Inflammatory macrophage (primary cell): ENCODE measurements at places on chromosomes 6 and 20.

GRCh38 chr6:111147440-111147839 lies 60.1 kb downstream of the SLC16A10 start:
- no peak for DNase-seq

- DNase-seq, result peak; percentile 84
Measured at GRCh38 chr6:71420693-71421328, 132.2 kb downstream of the OGFRL1 start.

DNA sequence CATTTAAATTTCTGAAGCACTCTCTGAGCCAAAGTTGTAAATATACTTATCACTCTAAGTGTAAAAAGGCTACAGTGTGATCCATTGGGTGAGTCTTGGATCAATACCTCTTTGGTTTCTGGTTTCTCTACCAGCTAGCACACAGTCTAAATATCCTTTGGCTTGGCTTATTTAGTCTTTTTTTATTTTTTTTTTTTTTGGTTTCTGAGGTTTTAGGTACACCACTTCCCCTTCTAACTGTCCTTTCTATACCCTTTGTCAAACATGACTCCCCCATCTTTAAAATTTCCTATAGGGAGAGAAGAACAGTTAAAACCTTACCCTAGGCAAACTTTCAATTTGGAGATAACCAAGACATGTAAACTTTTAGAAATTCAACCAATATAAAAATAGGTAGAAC lies 379.0 kb downstream of the PHF3 start:
- no peak for DNase-seq

- DNase-seq, result no peak
Measured at GRCh38 chr6:163513570-163514166, 99.2 kb downstream of the QKI start.

DNA sequence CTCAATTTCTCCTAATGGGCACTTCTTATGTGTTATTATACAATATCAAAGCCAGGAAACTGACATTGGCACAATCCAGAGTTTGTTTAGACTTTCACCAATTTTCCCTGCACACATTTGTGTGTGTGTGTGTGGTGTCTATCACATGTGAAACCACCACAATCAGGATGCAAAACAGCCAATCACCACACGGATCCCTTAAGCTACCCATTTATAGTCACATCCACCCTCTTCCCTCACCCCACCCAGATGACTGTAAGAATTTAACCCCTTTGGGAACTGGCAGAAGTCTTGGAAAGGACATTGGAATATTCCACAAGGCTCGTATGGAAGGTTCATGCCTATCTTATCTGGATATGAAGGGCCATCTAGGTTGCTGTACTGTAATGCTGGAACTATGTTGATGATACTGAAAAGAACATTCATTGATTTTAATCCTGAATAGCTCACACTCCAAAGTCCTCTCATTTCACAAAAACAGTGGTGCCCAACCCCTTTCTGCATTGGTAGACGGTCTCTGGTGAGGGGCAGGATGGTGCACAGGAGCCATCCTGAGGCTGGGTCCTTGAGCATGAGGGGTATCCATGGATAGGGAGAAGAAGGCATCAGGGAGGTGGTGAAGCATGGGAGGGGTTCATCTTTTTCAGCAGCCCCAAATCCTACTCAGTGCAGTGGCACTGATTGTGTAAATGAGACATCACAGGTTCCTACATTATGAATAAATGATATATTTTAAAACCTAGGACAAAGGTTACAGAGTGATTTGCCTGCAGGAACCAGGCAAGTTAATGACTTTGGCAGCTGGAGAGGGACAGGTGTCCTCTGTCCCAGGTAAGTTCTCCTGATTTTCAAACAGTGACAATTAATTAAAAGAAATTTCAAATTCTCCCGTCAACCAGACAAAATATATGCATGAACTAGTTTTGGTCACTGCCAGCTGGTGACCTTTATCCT lies 12.1 kb upstream of the CTCFL start:
- no peak for DNase-seq

- no peak for DNase-seq
Measured at GRCh38 chr6:42354702-42355101, 97.0 kb downstream of the TRERF1 start.

GRCh38 chr20:62051546-62052255 lies 14.0 kb downstream of the TAF4 start:
- DNase-seq, result no peak

DNA sequence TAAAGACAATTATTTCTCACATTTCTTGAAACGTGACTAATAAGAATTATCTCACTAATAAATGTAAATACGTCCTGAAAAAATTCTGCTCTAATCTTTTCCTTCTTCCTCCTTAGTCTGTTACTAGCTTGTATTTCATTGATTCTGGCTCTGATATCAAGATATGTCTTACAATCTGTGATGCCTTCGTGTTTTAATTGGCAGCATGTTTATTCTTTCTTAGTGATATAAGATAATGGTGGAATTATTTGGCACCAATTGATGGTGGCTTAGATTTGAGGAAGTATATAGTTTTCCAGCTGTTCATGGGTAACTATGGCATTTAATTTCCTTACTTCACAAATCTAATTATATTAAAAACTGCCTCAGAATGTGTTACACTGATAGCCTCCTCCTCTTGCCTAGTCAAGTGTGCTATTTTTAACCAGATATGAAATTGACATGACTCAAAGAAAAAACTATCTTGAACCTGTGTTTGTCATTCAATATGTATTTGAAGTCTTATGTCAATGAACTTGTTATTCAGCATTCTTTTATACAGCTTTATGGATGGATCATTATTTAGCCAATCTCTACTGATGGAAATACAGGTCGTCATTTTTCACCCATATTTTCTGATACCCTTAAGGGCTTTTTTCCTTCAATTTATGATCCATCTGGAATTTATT lies 5.3 kb downstream of the CCNC start:
- DNase-seq, result no peak

DNA sequence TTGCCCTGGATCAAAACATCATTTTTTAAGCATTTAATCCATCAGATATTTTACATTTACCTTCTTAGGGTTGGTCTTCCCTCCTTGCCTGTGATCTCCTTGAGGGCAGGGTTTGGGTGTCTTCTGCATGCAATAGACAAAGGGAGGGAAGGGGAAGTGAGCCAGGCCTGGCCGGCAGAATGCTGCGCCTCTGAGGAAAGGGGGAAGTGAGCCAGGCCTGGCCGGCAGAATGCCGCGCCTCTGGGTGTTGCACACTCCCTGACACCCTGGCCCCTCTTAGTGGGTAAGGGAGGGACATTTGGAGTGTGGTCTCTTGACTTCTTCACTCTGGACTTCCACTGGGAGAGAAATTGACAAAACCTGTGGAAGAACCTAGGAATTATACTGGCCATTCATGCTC lies 12.4 kb downstream of the PSMF1 start:
- peak; percentile 77 for DNase-seq

DNA sequence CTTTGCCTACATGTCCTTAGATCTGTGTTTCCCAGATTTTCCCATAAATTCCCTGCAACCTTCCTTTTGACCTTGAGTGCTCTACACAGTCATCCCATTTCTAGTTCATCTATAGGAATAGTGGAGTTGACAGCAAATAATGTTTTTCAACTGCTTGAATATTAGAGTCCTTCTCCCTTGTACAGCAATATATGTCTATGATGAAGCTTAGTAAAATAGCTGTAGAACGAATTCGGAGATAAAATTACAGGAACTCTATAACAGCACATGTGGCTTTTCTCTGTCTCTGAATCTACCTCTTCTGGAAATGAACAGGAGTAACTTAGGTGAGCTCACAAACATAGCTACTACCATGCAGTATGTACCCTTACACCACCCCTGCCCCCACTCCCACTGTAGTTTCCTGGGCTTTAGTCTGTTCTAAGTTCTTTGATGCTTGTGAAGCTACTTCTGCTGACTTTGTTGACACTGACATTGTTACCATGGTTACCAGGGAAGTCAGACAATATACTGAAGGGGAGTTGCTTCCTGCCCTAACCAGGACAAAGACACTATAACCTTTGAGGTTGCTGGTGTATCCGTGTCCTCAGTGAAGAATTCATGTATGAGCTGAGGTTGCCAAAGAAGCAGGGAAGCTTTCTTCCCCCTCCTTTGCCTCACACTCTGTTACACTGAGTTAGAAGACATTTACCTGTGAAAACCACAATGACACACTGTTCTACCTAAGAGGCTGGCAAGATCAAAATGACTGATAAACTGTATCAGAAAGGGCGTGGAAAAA lies 35.8 kb upstream of the SHLD1 start:
- DNase-seq, result peak; percentile 37

GRCh38 chr6:147930745-147931144 lies 411.9 kb upstream of the SASH1 start:
- DNase-seq, result no peak

GRCh38 chr6:69668916-69669315 lies 127.9 kb downstream of the LMBRD1 start:
- no peak for DNase-seq

DNA sequence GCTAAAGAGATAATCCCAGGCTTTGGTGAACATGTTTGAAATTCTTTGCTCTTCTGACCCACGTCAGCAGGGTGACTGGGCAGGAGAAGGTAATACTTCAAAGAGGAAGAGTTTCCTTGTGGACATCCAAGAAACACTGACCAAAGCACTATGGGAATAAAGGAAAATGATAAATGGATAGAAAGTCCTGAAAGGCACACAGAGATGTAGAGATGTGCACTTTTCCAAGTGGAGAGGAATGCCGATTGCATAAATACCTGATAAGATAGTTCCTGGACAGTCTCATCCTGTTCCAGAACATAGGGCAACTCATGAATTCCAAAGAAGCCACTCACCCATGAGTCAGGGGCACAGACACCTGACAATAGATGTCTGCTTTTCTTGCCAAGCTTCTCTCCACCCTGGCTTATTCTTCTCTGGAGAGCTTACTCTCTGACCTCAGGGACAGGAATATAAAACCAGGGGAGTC lies 191.3 kb upstream of the FOXA2 start:
- no peak for DNase-seq

GRCh38 chr6:159953091-159953601 lies 15.7 kb upstream of the IGF2R start:
- DNase-seq, result peak; percentile 91

GRCh38 chr6:11224966-11225463 lies 7.5 kb downstream of the NEDD9 start:
- no peak for DNase-seq

- DNase-seq, result no peak
Measured at GRCh38 chr20:51156041-51156982, 133.4 kb upstream of the KCNG1 start.

DNA sequence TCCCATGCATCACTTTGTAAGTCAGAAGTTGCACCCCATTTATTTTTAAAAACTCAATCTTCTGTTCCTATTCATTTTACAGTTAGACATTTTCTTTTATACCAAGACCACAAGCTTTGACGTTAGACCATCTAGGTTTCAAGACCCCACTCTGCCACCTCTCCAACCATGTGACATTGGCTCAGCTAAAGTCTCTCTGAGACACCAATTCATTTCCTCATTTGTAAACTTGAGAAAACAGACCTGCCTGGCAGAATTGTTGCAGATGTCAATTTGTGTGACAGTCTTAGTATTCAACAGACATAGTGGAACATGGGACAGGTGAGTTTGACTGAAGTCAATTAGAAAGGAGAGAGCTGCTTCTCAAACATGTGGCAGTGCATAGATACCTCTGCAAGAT lies 55.6 kb upstream of the CSE1L start:
- DNase-seq, result peak; percentile 38

DNA sequence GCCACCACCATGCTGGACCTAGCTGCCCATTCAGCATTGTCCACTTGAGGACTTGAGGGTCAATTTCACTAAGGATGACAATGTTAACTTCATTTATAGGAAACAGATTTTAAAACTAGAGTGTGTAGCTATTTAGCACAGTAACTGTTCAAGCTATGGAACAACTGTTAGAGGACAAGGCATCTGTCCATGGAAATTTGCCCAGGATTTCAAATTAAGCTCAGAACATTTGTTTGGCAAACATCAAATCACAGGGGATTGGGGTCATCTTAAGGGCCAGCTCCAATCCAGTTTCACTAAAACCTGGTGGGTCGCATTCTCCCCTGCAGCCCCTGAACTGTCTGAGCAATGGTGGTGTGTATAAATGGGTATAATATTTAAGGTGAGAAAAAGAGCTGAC lies 35.1 kb downstream of the PM20D2 start:
- DNase-seq, result no peak

- DNase-seq, result no peak
Measured at GRCh38 chr6:137813308-137813970, 53.6 kb upstream of the TNFAIP3 start.

DNA sequence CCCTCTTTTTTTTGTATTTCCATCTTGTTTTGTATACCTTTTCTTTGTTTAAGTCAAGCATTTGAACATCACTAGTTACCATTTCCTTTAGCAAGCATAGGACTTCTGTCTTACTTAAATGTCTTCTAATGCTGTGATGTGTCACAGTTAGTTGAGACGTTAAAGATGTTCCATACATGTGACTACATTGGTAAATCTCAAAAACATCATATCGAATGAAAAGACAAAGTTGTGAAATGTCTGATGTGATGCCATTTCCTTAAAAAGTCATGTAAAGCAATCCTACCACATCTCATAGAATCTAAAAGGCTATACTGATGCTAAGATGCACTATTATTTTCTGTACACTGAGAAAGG lies 26.8 kb downstream of the SLC16A10 start:
- peak; percentile 72 for DNase-seq

GRCh38 chr6:32190054-32190851 lies at the start of gene PBX2:
PBX2 (minus strand) TSS chr6:32190202; CDS start chr6:32189915, 287 bp downstream.
- DNase-seq, result peak; percentile 85

DNA sequence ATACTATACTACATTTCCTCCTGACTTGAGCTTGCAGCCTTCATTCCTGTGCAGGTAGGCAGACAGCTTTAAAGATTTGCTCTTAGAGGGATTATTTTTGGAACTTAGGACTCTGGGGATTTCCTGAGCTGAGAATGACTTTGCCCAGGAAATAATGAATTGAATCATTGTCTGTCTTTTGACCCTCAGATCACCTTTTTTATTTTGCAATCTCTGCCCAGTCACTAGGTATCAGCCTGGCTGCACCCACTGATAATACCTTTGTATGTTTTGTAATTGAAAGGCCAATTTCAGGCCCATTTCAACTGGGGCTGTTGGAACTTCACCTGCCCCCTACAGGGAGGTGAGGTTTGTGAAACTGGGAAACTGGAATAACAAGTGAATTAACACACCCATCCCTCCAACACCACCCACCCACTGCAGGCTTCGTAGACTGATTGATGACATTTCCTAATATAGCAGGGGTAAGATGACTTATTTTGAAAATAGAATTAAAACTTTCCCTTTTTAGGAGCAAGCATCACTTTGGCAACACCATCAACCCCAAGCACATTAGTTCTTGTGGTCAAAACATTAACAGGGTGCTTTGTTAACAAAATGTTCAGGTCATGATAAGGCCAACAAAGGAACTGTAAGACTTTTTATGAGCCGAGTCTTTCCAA lies 157.1 kb upstream of the CENPW start:
- no peak for DNase-seq

GRCh38 chr6:37488476-37488875 lies 11.2 kb downstream of the CCDC167 start:
- no peak for DNase-seq
